ENCODE measurements at places on chromosomes 4 and X.
A peak's percentile ranks its signal among the peaks of the same experiment; 100 is the strongest.

DNA sequence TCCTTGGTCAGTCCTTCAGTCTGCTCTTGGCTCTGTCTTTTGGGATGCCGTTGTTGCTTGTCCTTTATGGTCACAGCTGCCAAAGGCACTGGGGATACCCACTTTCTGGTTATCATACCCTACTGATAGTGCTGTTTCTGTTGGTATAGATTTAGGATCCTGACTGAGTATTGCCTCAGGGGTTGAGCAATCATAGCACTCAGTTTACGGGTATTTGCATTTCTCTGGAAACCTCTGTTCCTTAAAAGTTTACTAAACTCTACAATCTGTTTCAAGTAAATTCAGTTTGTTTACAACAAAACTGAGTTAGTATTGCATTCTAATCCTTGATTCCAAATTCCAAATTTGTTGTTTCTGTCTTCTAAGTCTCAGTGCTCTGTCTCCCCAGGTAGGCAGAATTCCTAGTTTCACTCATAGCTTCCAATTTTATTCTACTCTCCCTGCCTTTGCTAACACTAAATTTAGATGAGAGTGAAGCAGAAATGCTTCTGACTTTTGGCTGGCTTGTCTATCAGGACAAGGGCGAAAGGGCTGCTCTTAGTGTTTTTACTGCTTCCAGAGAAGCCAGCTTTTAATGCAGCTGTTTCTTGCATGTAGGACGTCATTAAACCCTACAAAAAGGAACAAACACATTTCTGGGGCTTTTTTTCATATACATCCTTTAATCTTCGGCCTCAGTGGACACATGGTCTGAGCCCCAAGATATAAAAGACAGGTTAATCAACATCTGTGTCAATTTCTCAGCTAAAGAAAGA, 17.2 kb upstream of the TET2 start:
- no peak for DNase-seq

GRCh38 chr4:101218346-101218745, 129.0 kb downstream of the PPP3CA start:
- DNase-seq, result peak; percentile 15

GRCh38 chr4:54863571-54864255, 206.0 kb downstream of the KIT start:
- no peak for DNase-seq

- no peak for DNase-seq
These were observed 134.9 kb downstream of the MAML3 start for GRCh38 chr4:140018931-140019618.

- no peak for DNase-seq
These were observed 42.5 kb downstream of the ZBTB49 start for GRCh38 chr4:4332529-4332928.

DNA sequence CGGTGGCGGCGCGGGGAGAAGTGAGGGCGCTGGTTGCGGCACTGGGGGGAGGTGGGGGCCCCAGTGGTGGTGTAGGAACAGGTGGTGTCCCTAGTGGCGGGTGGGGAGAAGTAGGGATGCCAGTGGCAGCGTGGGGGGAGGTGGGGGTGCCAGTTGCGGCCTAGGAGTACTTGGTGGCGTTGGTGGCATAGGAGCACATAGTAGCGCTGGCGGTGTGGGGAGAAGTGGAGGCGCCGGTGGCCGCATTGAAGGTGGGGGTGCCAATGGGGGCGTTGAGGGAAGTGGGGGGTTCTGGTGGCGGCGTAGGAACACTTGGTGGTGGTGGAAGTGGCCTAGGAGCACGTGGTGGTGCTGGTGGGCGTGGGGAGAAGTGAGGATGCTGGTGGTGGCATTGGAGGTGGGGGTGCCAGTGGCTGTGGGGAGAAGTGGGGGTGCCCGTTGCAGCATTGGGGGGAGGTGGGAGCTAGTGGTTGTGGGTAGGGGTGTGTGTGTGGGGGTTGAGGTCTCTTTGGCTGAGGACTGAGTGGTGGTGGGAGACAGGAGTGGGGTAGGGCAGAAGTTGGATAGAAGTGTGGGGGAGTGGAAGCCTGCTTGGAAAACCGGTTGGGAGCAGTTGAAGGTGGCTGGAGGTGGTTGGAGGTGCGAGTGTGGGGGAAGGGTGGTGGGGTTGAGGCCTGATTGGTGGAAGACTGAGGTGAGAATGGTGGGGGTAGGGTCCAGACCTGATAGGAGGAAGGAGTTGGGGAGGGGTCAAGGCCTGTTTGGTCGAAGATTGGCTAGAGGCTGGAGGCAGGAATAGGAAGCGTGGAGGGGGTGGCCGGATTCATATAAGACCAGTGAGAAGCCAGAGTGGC, 1.1 kb downstream of the GCNA start:
- no peak for DNase-seq

- DNase-seq, result peak; percentile 16
These were observed 2.1 kb downstream of the TET2 start for GRCh38 chr4:105148776-105149175.

DNA sequence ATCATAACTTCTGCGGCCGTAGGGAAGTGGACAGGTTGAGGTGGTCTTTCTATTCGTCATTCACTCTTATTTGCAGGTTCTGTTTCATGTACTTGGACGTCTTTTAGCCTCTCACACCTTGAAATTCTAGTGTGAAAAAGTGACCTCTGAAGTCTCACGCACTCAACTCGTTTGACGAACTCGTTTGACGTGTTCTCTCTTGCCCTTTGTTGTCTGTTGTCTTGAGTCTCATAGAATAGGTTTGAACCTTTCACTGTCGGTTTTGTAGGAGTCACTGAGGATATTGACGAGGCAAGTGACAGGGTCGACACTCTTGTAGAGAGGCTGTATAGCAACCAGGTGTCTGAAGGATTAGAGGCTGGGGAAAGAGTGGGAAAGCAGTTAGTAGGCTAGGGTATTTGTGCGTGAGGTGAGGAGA, 1.1 kb upstream of the PGRMC2 start:
- peak; percentile 37 for DNase-seq

GRCh38 chr4:176444741-176445140, 125.0 kb downstream of the SPCS3 start:
- peak; percentile 85 for DNase-seq

- DNase-seq, result peak; percentile 43
These were observed 549.0 kb upstream of the MAGEB2 start for GRCh38 chrX:29666366-29666765.

DNA sequence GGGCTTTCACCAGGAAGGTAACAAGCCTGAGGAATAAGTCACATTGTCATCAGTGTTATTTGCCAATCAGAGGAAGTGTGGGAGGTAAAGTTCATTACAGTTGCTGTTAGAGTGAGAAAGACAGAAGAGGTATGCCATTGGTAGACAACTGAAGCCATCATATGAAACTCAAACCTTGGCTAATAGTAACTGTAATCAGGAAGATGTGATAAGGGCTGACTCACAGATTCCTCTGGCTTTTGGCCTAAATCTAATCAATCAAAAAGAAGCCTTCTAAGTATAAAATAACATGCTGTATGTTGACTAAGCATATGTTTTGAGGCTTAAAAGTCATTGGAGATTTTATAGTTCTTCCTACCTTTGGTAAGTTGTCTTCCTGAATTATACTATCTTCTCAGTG, 242.8 kb downstream of the PCDH7 start:
- no peak for DNase-seq

Measured in ELR (cell line).